Activated CD8-positive, alpha-beta T cell treated with anti-CD3 and anti-CD28 coated beads, Interleukin-2, amount 10 ng/mL, durations not matched to agents 7 days and 5 days (primary cell): ENCODE measurements at places on chromosomes 11 and 22.

DNA sequence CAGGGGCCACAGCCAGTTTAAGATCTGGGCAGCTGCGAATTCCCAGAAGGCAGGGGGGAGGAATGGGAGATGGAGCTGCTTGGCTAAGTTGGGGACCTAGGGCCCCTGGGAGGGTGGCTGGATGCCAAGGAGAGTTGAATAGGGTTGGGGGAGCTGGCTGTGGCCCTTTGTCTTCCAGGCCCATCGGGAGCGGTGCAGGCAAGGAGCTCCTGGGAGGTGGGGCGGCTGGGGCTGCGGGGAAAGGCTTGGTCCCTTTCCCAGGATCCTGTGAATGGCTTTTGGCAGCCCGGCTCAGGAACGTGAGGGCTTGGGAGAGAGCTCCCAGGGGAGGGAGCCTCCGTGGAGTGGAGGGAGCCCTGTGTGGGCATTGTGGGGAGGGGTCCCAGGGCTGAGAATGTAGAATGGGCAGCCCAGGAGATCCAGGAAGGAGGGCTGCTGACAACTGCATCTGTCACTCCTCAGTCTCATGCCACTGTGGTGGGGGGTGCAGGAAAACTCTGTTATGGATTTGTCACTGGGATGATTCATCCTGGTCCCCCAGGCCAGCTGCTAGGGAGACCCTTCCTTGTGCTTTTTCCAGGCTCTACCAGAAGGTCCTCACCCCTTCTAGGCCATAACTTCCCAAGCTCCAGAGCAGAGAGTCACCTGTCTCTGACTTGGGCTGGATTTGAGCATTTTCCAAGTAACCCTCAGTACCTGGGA lies 6.0 kb downstream of the FREY1 start:
- DNase-seq = no peak

- DNase-seq = no peak
These were observed 39.4 kb upstream of the CFAP300 start for GRCh38 chr11:102007567-102008437.

DNA sequence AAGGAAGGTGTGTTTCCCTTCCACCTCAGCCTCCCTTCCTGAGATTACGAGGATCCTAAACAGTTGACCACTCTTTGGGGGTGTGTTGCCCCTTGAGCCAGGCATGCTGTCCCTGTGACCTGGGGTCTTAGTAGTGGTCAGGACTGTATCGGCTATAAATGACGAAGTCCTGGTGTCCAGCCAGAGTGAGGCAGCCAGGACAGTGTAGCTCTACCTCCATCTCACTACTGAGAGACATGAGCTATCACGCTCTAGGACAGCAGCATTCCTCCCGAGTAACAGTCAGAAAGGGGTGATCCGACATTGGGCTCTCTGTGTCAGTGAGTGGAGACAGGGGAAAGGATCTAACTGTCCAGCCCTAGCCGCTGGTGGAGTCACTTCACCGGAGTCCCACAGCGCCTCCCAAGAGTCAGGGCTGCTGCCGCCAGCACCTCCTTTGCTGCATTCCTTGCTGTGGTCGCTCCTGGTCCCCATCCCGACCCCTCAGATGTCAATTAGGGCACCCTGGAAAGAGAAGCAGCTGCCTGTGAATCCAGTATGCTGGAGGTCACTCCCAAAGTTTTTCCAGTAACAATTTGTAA lies 3.3 kb upstream of the B3GNT6 start:
- DNase-seq = no peak

DNA sequence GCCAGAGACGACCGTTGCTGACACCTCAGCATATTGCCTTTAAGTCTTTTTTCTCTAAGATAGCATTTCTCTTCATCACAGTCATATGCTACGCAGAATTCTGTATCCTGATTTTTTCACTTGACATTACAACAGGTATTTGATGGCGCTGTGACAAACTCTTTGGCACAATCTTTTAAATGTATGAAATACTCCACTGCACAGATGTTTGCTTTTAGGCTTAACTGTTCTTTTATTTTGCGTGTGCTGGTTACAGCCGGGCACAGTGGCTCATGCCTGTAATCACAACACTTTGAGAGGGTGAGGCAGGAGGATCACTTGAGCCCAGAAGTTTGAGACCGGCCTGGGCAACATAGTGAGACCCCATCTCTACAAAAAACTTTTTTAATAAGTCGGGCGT lies 52.0 kb upstream of the PPP6R3 start:
- DNase-seq = no peak

DNA sequence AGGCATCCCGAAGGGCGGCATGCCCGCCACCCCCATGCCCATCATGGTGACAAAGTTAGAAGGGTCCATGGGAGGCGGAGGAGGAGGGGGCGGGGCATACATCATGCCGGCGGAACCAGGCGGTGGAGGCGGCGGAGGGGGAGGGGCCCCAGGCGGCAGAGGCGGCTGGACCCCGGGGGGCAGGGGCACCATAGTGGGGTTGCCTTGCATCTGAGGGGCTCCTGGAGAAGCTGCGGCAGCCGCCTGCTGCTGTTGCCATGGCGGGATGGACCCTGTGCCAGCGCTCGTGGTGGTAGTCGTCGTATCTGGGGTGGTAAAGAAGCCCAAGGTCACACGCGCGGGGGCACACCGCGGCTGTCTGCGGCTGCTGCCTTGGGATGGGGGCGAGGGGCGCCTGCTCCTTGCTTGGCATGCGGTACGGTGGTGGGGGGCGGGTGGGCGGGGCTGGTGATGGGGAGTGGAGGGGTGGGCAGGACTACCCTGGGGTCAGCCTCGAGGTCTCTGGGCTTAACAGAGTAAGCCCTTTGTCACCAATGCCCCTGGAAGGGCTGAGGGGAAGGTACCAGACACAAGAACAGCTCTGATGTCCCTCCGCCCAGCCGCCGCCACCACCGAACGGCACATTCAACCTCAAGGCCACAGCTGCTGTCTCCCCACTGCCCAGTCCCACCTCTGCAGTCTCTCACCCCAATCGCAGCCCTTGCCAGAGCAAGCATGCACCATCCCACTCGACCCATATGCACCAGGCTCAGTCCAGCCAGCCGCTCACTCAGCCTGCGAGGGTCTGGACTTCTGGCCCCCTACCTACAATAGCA lies 6.3 kb upstream of the PYGM start:
- no peak for DNase-seq
